ENCODE measurements at places on chromosomes 6 and 20.

GRCh38 chr20:20009784-20010253 lies 7.3 kb upstream of the NAA20 start:
- no peak for DNase-seq

- DNase-seq, result no peak
These were observed 30.5 kb downstream of the SAYSD1 start for GRCh38 chr6:39084506-39084905.

GRCh38 chr6:134619077-134619476 lies 301.2 kb upstream of the SGK1 start:
- DNase-seq, result no peak

- no peak for DNase-seq
These were observed 4.3 kb downstream of the HLA-DMB start for GRCh38 chr6:32936239-32937152.

- no peak for DNase-seq
These were observed 26.4 kb upstream of the SALL4 start for GRCh38 chr20:51828762-51829161.

DNA sequence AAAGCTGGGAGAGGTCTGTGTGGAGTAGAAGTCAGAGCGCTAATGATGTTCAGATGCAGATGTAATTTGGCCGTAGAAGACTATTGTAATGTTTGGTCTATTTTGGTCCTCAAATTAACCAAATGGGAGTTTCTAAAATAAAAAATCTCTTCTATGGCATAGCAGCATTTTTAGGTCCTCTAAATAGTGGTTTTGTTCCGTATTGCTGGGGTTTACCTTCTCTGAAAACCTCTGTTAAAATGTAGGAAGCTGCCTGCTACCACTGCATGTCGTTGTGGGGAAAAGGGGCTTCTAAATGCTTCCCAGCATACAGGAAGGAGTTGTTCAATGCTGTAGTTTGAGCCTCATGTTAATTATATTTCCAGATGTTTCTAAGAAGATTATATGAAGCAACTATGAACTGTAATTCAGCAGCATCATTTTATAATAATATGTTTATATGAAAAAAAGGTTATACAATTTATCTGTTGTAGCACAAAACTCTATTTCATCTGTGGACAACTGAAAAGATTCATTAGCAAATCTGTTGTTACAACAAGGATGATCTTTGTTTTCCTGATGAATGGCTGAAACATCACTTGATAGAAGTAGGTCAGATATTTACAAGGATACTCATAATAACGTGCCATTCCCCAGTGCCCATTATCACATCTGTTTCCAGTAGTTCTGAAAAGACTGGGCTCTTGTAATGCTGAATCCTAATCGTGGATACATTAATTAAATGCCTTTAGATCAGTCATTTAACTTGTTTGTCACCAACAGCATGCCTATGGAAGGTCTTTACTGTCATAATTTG lies 256.6 kb downstream of the TBC1D7 start:
- DNase-seq, result no peak

DNA sequence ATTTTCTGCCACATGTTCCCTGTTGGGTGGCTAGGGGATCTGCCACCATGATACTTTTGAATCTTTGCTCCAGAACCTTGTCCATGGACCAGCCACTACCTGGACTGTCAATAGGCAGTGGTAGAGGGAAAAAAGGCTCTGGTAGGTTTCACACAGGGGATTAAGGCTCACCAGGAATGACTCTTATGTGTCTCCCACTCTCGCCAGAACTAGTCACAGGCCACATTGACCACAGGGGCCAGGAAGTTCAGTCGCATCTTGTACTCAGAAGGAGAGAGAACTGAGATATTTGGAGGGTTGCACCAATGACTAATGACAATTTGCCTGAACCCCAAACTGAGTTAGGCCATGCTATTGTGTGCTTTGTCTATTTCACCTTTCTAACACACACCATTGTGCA lies 23.6 kb upstream of the APCDD1L start:
- DNase-seq, result no peak

GRCh38 chr20:57680131-57680716 lies 29.6 kb downstream of the PMEPA1 start:
- no peak for DNase-seq

GRCh38 chr20:440636-441035 lies 21.7 kb downstream of the TBC1D20 start:
- no peak for DNase-seq

DNA sequence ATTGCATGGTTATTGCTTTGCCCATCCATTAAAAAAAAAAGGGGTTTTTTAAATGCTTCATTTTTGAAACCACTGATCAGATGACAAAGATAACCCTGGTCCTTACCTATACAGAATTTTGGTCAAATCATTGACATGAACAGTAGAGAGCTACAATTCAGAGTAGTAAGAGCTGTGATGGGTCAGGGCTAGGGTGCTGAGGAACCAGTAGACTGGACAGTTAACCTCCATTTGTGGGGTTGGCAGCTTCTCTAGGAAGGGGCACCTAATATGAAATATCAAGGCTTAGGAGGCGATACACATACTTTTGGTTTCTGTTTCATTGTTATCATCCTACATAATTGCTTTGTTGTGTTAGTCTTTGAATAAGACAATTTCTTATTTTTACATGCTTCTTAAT lies 55.1 kb downstream of the ORC3 start:
- DNase-seq, result no peak

- peak; percentile 78 for DNase-seq
These were observed 55.0 kb downstream of the GNAS start for GRCh38 chr20:58907320-58908137.

GRCh38 chr6:18148304-18149025 lies 6.4 kb downstream of the TPMT start:
- DNase-seq, result no peak

DNA sequence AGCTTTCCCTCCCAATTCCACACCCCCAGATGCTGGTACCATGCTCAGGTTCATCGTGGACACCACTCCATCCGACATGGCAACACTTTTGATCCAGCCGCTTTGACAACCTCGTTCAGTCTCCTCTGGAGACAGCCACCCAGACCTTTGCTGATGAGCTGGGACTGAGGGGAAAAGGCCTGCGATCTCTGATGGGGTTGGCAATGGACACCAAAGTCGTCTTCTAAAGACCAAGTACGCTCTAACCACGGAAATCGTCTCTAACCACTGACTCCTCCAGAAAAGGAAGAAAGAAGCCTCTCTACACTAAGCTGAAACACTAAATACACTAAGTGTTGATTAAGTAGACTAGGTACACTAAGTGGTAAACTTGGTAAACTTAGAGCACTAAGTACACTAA lies 26.1 kb upstream of the HLA-E start:
- DNase-seq, result no peak

DNA sequence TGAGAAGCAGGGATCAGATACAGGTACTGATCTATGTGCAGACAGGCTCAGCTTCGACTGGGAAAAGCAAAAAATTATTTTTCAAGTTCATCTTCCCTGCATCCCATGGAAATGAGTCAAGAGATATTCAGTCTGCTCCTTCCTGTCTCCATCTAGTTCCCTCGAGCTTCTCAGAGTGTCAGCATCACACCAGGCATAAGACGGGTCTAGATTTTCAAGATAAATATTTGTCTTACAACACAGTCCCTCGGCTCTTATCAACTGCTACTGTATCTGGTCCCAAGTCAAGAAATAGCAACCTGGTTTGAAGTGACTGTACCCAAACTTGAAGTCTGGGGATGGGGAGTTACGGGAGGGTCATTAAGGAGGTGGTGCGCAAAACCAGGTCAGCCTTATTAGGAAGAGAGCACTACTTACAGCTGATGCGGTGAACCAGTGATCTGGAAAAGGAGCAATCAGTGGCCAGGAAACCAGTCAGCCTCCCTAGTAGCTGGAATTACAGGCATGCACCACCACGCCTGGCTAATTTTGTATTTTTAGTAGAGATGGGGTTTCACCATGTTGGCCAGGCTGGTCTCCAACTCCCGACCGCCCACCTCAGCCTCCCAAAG lies 29.7 kb downstream of the ZMYND8 start:
- no peak for DNase-seq

GRCh38 chr6:116990679-116991078 lies 113.6 kb downstream of the RFX6 start:
- DNase-seq, result no peak

DNA sequence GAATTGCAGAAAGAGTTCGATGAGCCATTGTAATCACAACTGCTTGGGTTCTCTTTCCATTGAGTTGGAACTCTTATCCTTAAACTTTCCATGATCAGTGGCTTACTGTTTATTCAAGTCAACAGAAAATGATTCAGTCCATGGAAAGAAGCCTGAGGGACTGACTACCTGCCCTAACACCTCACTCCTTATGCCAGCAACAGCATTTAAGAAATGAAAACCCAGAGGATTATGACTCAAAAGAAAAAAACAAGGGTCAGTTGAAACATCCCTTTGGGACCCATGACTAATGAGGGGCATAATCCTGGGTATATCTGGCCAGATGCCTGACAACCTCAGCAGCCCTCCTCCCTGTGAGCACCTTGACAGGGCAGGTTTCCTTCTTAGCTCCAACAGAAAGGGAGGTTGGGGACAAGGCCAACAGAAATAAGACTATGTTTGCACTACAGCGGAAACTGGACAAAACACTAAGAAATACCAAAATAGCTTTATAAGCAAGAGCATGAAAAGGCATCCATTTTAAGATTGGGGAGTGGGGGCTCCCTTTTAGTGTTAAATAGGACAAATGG lies 106.7 kb downstream of the MAP3K5 start:
- DNase-seq, result no peak

- no peak for DNase-seq
These were observed 6.1 kb downstream of the JAG1 start for GRCh38 chr20:10667560-10668167.

DNA sequence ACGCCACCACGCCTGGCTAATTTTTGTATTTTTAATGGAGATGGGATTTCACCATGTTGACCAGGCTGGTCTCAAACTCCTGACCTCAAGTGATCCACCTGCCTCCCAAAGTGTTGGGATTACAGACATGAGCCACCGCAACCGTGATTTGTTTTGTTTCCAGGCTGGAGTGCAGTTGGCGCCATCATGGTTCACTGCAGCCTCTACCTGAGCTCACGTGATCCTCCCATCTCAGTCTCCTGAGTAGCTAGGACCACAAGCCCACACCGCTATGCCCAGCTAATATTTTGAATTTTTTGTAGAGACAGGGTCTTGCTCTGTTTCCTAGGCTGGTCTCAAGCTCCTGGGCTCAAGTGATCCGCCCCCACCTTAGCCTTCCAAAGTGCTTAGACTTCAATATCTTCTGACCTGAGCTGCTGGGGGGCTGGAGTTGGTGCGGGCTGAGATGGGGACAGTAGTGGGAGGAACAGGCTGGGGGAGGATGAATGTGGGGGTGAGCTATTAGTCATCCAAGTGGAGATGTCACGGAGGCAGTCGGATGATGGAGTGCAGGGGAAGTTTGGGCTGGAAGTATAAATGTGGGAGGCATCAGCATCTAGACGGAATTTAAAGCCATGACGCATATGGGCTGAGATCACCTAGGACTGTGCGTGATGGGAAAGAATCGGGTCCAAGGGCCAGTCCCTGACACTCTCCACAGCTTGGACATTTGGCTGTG lies 23.1 kb upstream of the ZMYND8 start:
- DNase-seq, result no peak

- no peak for DNase-seq
These were observed 3.8 kb upstream of the PFDN4 start for GRCh38 chr20:54204063-54204462.

GRCh38 chr6:75412969-75413662 lies 80.5 kb downstream of the FILIP1 start:
- DNase-seq, result no peak

GRCh38 chr20:63876489-63877036 lies 11.5 kb downstream of the TPD52L2 start:
- no peak for DNase-seq

GRCh38 chr6:87803791-87804190 lies 101.8 kb upstream of the AKIRIN2 start:
- no peak for DNase-seq

DNA sequence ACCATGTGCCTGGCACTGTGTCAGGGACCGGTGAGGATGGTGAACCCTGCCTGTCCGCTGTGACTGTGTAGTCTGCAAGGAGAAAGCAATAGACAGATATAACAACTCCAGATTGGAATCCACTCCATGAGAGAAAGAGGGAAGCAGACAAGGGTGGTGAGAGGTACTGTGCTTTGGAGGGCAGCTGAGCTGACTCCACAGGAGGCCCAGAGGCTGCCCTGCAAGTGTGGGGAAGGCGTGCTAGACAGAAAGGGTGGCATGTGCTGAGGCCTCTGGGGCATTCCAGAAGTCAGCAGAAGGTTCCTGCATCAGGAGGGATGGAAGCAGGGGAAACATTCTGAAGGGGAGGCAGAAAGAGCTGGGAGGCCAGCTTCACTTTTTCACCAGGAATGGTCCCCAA lies 39.3 kb upstream of the APCDD1L start:
- DNase-seq, result no peak

DNA sequence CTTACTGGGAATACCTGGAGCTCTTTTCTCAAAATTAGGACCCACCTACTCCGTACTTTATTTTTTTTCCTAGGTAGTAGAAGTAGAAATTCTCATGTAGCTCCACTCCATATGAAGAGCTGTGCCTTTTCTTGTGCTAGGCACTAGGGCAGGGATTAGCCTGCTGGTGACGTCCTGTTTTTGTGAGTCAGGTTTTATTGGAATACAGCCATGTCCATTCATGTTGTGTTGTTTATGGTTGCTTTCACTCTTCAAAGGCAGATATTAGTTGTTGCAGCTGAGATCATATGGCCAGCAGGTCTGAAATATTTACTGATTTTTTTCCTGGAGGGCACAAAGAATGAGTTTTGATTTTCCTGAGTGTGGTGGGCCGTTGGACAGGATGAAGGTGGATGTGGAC lies 20.5 kb downstream of the XRN2 start:
- no peak for DNase-seq

GRCh38 chr20:51886891-51887608 lies 84.7 kb upstream of the SALL4 start:
- DNase-seq, result no peak

DNA sequence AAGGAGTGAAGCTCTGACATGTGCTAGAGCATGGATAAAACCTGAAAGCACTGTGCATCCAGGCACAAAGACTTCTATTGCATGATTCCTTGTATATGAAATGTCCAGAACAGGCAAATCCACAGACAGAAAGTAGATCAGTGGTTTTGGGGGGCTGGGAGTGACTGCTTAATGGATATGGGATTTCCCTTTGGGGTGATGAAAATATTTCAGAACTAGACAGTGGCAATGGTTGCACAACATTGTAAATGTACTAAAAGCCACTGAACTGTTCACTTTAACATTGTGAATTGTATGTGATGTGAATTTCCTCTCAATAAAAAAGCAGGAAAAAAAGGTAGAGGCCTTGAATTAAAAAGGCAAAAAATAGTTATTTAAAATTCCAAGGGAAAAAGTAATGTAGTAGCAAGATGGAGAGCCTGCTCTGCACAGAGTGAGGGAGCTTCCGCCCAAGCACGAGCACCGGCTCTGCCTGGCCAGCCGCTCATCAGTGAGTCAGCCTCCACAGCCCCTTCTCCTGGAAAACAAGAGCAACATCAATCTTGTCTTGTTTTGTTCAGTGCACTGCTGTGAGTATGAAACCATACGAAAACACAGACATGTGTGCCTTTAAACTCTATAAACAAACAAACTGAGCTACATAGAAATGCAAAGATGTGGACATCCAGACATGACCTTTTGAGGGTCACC lies 74.6 kb upstream of the THBS2 start:
- no peak for DNase-seq
